Left ventricle myocardium superior (tissue), 1 donor: ENCODE measurements at places on chromosomes 5 and 9.

GRCh38 chr5:42109006-42109572, 184.0 kb downstream of the FBXO4 start:
- no peak for DNase-seq

DNA sequence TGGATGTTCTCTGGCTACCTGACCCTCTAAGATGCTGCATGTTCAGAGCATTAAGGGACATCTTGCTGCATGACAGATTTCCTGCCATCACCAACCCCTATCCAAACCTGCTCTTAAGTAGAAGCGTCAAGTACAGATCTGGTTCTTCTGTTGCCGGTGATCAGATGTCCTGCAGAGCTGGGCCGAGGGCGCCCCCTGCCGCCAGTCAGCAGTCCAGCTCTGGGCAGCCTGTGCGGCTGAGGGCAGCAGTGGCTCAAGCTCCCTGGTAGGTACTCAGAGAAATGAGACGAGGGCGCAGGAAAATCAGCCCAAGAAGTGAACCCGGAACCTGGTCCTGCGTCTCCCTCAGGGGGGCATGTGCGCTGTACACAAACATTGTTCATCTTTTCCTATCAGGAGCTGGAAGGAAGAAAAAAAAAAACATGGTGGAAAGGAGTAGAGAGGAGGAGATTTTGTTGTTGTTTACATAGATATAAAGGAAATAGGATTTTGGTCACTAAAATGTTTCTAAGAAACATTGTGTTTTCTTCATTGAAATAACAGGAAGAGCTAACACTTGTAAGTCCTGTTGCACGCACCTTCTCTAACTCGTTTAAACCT, 95.8 kb downstream of the CFAP90 start:
- peak; percentile 55 for DNase-seq

GRCh38 chr5:159242656-159243055, 20.4 kb upstream of the UBLCP1 start:
- no peak for DNase-seq

DNA sequence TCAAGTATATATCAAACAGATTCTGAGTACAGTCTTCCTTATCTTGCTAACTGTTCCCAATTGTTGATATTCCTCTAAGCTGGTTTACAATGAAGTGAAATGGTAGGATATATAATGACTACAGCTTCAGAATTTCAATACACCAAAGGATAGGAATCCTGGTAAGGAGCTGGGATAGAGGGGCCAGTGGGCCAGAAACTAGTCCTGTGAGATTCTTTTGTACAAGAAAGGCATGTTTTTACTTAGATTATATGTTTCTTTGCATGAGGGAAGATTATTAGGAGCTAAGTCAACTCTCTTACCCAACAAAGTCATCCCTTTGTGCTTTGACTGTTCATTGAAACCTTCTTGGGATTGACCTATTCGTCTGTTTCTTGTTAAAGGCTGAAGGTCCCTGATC, 435.7 kb downstream of the PLK2 start:
- no peak for DNase-seq

DNA sequence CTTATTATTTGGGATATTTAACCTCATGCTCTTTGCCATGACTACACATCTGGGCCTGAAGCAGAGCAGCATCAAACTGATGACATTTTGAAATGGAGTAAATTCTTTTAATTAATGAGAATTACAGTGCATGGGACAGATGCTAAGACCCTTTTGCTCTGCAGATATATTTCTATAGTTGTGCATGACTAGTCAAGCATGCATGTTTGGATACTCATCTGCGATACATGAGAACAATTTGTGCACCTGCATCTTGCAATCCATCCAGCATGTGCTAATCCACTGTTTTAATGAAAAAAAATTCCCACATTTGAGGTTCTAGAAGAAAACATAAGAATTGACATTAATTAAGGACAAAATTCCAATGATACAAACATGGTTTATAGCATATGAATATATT, 1047.6 kb upstream of the ACO1 start:
- no peak for DNase-seq

GRCh38 chr9:36813154-36813553, 220.9 kb downstream of the PAX5 start:
- no peak for DNase-seq
